ENCODE measurements at places on chromosomes 11 and 22.

DNA sequence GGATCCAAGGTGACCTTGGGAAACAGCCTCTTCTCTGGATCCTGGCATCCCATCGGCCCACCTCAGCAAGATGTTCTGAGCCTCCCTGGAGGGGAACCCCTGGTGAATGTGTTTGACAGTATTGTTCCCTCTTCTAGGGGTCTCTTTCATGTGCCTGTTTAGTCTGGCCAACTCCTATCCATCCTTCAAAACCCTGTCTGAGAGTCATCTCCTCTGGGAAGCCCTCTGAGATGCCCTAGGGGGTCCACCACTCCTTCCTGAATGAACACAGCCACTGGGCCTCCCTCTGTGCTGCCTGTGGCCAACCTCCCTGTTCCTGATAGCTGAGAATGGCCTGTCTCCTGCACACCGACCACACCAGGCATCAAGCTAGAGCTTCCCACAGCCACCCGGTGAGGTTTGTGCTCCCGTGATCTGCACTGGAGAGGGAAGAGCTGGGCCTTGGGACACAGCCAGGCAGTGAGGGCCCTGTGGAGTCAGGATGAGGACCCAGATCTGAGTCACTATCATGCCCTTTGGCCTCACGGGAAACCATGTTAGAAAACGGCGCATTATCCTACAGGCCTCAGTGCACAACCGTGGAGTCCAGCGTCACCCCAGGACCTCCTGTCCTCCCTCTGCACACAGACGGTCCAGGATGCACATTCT, 8.8 kb downstream of the WNT7B start:
- no peak for DNase-seq

- no peak for DNase-seq
Measured at GRCh38 chr11:96103102-96103501, 179.2 kb upstream of the MTMR2 start.

- DNase-seq = no peak
Measured at GRCh38 chr11:76630600-76631281, 39.8 kb downstream of the LRRC32 start.

DNA sequence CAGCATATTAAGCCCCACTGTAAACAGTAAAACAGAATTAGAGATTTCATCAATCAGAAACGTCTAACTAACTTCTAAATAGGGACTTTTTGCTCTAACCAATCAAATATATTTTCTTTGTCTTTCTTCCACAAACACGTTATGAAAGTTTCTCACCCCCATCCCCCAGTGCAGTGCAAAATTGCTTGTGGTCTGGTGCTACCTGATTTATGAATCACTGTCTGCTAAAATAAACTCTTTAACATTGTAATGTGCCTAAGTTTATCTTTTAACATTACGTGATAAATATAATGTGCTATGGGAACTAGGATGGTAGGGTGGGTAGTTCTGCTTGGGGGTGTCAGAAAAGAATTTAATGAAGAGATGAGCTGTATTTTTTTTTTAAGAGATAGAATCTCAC, 47.3 kb upstream of the SLC5A1 start:
- DNase-seq = no peak

DNA sequence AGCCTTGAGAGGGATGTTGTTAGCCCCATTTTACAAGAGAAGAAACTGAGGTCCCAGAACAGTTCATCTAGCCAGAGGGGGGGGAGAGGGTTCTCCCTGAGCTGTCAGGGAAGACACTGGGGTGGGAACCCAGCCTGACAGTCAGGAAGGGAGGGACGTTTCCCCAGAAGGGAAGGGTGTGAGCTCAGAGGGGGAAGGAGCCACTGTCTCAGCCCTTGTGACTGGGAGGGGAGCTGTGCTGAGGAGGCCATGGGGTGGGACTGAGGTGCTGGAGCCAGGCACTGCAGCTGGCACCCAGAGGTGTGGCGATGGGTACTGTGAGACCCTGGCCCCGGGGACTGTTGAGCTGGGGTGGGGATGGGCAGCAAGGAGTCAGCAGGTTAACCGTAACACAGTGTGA, 35.7 kb downstream of the DAGLA start:
- DNase-seq = no peak

DNA sequence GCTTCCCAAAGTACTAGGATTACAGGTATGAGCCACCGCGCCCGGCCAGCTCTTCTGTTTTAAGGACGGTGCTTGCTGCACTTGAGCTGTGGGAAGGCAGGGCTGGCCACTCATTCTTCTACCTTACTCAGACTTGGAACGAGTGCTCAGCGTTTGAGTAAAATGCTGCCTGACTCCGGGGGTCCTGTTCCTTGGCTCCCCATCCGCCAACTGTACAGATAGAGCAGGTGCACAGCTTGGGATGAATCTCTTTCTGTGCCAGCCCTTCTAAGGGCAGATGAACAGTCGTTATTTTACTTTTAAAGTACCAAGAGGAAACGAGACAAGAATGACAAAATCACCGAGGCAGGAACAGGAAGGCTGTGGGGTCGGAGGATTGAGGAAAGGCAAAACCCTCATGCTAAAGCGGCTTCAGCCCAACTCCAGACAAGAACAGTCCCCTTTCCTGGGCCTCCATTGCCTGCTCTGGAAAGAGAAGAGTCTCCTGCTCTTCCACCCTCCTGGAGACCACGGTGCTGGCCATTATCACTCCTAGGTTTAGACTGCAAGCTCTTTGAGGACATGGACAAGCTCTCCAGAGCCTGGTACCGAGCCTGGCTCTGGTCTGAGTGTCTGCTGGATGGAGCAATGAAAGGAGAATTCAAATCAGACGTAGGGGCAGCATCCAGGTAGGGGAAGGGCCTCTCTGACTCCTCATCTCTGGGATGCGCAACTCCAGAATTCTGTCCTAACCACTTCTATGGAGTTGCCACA, 1.1 kb upstream of the SUN2 start:
- DNase-seq = no peak

DNA sequence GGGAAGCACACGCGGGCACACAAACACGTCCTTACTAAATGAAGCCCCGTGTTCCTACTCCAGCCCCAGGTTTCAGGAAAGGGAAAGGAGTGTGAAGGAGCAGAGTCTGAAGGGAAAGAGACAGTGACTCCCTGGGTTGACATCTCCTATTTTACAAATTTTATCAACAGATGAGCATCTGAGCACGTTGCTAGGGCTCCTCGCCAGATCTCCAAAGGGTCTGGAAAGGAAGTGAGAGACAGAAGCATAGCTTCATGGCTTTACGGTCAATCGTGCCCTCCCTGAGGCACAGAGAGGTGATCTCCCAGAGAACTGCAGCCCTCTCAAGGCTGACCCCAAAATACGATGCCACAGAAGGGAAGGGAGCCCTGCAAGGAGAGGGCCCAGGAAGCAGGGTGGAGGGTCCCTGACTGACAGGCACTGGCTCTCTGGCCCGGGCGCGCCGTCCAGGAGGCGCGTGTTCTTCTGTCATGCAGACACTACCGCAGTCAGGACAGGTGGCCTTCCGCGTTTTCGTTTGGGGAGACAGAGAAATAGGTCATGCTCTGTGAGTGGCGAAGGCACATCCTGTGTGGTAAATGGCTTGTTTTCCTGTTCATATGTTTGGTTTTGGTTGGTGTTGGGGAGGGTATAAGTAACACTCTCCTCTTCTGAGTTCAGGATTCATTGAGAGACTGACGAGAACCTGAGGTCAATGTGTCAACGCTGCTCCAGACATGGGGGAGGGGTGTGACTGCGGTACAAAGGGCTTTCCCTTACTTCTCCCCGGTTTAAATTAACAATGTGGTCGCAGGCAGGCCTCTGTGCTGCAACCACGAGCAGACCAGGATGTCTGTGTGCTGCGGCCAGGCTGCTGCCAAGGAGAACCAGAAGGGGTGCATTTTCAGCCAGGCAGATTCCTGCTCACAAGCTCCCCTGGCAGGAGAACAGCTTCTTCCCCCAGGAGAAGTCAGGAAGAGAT, 813.3 kb downstream of the OPCML start:
- no peak for DNase-seq

DNA sequence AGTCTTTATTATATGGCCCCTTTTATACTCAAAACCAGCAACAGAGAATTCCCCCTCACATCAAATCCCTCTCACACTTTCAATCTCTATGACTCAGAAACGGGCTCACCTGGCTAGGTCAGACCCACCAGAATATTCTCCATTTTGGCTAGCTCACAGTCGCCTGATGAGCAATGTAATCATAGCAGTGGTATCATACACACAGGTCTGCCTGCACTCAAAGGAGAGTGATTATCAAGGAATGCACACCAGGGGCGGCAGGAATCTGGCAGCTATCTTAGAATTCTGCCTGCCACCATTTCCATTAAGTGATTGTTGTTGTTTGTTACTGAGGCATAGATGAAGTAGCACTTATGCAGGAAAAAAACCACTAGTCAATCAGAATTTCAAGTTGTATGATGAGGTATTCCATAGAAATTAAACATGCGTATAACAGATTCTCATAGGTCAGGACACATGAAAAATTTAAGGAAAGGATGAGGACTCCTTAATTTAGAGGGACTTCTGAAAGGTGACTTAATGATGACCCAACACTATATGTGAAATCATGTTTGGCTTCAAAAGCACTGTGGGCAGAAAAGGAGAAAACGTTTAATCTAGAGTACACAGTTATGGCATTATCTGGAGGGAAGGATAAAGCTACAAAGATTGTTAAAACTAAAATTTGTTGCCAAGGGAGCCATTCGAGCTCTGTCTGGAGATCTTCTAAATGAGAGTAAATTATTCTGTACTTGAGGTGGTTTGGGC, 185.8 kb upstream of the DDI1 start:
- no peak for DNase-seq

- no peak for DNase-seq
Measured at GRCh38 chr11:34147581-34147980, 42.2 kb downstream of the NAT10 start.

GRCh38 chr11:61082931-61083531, 19.3 kb upstream of the CD5 start:
- DNase-seq = no peak

DNA sequence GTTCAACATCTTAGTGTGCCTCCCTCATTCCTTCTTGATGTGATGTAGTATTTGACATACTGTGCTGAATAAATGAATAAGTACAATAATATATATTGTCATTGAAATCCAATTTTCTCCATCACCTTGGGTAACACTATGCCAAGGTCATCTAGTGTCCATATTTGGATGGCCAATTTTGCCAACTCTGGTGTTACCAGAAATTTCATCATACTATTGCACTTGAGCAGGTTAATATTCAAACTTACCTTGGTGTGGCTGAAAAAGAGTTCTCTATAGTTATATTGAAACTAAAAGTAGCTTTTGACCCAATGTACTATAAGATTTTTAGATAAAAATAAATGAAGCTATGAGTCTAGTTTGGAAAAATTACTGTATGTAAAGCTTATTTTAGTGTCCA, 98.2 kb upstream of the SLC6A5 start:
- DNase-seq = no peak

DNA sequence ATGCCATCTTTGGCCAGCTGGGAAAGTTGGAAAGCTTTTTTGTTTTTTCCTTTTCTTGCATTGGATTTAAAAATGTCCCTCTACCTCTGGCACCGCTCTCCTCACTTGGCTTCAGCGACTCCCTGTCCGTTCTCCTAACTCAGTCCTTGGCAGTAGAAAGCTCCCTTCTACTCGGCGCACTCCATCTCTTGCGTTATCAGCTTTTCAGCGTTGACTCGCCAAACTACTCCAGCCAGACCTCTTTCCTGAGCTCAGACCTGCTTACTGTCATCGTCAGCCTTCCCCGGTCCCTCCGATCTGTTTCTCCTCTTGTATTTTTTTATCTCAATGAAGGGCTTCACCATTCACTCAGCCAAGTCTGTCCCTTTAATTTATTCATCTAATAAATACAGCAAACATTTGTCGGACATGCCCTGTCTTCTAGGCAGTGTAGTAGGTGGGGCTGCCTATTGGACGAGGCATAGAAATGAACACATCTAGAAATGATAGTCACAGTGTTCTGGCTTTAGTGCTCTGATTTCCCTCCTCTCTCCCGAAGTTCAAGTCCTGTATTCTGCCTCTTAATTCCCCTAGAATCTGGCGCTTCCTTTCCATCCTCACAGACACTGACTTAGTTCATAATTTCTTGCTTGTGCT, 839 bp downstream of the CEP164 start:
- DNase-seq = no peak

- DNase-seq = no peak
Measured at GRCh38 chr22:49573109-49573765, 254.4 kb downstream of the BRD1 start.

DNA sequence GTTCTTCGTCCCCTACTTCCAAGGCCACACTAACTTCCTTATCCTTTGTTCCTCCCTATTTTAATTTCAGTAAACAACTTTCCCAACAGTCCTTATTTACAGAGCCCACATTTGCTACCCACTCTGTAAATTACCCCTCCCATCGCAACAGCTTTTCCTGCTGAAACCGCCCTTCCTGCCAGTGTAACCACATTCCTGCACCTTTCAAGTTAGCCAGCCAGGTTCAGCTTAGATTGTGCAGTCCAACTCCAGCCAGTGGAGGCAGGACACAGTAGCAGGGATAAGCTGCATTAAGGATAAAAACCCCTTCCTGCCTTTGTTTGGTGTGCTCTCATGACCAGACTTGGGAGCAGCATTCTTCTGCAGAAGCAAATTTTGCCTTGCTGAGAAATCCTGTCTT, 768.3 kb upstream of the ARHGAP42 start:
- DNase-seq = no peak

GRCh38 chr11:91141655-91142054, 918.8 kb upstream of the CHORDC1 start:
- DNase-seq = no peak

- no peak for DNase-seq
Measured at GRCh38 chr22:36768141-36768540, 7.8 kb downstream of the IFT27 start.

- no peak for DNase-seq
Measured at GRCh38 chr11:126383339-126384335, 28.2 kb downstream of the ST3GAL4 start.

GRCh38 chr11:100367892-100368291, 319.2 kb upstream of the ARHGAP42 start:
- DNase-seq = no peak
